ENCODE measurements at places on chromosomes 1 and 21. TPM values are rescaled to one million over a fixed set of nuclear protein-coding genes. Genes with fewer than 3 reads are reported as not detected.

Gene NRAS
- polyA plus RNA-seq: 24.5 TPM

GRCh38 chr1:90381598-90381997, 335.5 kb downstream of the BARHL2 start:
- no peaks in the 10 kb centered on the region for H3K27me3 ChIP-seq
- H3K36me3 ChIP-seq: no peaks in the 10 kb centered on the region
- no peak for DNase-seq
- no peak overlapping the region for H3K4me3 ChIP-seq
- peaks cover 3% of the 10 kb centered on the region for H3K4me1 ChIP-seq

- DNase-seq: no peak
- peak overlapping the region; percentile 87 for H3K27ac ChIP-seq
- peak overlapping the region; percentile 72 for H3K4me3 ChIP-seq
- peaks cover 44% of the 10 kb centered on the region for H3K4me1 ChIP-seq
These were observed 206.8 kb downstream of the SLC45A1 start for GRCh38 chr1:8524627-8525157.

DNA sequence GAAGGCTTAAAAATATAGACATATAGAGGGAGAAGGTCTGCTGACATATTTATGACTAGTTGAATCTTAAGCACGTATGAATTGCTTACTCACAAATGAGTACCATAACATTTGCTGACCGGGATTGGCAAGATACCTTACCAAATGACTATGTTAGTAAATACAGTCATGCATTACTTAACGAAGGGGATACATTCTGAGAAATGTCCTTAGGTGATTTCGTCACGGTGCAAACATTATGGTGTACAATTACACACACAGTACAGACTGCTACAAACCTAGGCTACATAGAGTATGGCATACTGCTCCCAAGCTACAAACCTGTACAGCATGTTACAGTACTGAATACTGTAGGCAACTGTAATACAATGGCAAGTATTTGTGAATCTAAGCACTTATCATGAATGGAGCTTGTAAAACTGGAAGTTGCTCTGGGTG, 19.4 kb upstream of the UBE2U start:
- H3K4me3 ChIP-seq: no peak overlapping the region
- no peaks in the 10 kb centered on the region for H3K36me3 ChIP-seq
- H3K27me3 ChIP-seq: no peaks in the 10 kb centered on the region
- DNase-seq: peak; percentile 15

Data from keratinocyte (primary cell).